ENCODE measurements at places on chromosomes 2 and 18. TPM values are rescaled to one million over a fixed set of nuclear protein-coding genes. Genes with fewer than 3 reads are reported as not detected.

The LHCGR gene
- total RNA-seq, result not detected

The PLCD4 gene
- 4.1 TPM for total RNA-seq

The GMCL1 gene
- total RNA-seq, result 13.6 TPM

The RNF152 gene
- total RNA-seq, result 137 TPM

The FBXO11 gene
- total RNA-seq, result 58.1 TPM

The ERFE gene
- total RNA-seq, result 1.8 TPM

The OBSL1 gene
- total RNA-seq, result 111 TPM

The SERPINB12 gene
- total RNA-seq, result not detected

The TEKT4 gene
- not detected for total RNA-seq

The POTEC gene
- not detected for total RNA-seq

The PPP1R1C gene
- 0.52 TPM for total RNA-seq

Data from chondrocyte (in vitro differentiated cells).